ENCODE measurements at places on chromosomes 7 and 10.

- DNase-seq: peak; percentile 70
Measured at GRCh38 chr7:157714166-157715070, 377.6 kb downstream of the DNAJB6 start.

DNA sequence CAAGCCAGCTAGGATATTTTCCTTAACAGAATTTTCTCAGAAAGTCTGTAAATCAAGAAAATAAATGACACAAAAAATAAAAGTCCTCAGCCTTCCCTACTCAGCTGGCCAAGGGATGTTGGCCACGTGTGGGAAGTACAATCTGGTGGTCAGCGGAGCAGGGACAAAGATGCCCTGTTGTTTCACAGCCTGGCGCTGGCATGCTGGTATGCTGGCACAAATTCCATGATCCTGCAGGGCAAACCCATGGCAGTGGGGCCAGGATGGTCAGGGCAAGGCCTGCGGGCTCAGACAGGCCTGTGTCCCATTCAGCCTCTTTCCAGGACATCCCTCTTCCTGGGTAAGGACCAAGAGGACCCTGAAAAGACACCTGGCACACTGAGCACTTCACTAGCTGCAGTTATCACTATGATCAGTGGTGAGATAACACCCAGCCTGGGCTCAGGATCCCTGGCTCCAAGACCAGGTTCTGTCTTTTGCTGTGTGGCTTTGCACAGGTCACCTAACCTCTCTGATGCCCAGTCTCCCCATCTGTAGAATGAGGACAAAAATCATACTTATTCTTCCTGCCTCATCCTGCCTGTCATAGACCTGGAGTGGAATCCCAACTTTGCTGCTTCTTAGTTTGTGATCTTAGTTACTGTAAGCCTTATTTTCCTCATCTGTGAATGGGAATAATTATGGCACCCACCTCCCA is 10.8 kb upstream of the HSPA12A start:
- DNase-seq: no peak

- peak; percentile 87 for DNase-seq
Measured at GRCh38 chr7:75993689-75994387, 557 bp downstream of the TMEM120A start.

DNA sequence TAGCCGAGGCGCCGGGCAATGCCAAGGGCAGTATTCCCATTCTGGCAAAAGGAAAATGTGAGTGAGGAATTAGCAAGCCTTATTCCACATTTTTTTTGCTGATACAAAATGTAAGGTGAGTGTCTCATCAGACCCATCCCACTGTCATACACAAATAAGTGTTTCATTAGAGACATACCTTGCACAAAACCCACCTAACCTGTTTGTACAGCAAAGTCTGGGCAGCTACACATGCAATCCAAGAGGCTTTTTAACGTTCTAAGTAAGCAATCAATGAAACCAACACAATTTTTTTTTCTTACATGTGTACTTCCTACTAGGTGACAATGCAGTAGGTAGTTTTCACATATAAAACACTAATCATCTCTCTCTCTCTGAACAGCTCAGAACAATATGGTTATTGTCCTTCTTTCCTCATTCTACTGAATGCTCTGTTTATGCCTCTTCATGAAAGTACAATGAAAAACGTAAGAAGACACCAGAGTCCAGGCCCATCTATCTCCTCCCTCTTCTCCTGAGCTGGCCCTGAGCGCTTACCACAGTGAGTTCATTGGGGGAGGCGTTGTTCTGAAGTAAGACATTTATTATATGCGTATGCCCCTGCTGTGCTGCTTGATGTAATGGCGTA is 217.2 kb downstream of the ANK3 start:
- DNase-seq: no peak

DNA sequence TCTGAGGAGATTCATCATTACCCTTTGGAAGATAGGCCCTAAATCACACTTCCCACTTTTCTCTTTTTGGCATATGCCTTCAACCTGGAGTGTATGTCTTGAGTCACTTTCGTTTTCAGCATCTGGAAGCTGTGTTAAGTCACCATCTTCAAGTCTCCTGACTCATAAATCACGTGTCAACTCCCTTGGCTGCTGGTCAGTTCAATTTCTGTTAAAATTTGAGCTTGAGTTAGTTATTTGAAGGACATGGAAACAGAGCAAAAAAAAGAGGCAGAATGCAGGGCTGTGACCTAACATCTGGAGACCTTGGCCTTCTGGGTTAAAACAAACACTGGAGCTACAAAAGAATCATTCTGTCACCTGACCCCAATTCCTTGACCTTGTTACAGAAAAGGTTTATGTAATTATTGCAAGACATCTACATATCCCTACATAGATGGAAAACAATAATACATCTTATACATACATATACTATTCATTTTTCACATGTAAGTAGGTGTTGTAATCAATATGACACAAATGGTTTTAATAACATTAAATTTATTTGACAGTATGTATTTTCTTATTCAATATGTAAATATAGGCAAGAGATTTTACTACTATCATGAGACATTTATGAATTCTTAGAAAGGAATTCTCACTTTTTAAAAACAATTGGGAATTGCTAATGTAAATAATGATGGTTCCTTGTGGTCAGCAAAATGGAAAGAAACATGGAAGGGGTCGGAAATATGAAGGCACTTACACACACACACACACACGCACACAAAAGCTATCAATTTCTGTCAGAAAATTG is 169.7 kb upstream of the PHYHIPL start:
- no peak for DNase-seq

DNA sequence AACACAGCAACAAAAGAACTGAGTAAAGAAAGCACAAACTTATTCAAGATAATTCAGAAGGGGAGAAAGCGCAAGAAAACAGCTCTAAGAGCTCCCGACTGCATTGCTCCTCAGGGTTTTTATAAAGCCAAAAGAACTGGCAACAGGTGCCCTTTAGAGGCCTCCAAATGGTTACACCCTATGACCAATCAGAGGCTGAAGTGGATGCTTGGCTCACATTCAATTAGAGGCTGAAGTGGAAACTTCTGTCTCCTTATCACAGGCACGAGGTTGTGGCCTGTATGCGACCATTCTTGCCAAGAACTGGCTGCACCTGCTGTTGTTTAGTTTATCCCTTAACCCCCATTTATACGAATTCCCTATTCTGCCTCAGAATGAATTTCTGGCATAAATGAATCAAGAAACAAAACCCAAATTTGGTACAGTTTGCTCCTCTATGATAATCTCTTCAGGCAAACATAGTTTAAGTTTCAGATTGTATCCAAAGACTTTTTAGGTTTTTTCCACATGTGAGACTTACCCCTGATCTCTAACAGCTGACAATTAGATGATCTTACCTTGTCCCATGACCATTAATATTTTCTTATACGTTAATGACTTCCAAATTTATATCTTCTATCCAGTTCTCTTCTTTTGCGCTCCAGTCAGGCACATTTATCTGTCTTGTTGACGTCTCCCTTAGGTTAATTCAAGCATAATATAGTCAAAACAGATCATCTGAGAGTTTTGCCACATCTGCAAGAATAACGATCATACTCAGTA is 504.8 kb downstream of the NXPH1 start:
- DNase-seq: no peak

DNA sequence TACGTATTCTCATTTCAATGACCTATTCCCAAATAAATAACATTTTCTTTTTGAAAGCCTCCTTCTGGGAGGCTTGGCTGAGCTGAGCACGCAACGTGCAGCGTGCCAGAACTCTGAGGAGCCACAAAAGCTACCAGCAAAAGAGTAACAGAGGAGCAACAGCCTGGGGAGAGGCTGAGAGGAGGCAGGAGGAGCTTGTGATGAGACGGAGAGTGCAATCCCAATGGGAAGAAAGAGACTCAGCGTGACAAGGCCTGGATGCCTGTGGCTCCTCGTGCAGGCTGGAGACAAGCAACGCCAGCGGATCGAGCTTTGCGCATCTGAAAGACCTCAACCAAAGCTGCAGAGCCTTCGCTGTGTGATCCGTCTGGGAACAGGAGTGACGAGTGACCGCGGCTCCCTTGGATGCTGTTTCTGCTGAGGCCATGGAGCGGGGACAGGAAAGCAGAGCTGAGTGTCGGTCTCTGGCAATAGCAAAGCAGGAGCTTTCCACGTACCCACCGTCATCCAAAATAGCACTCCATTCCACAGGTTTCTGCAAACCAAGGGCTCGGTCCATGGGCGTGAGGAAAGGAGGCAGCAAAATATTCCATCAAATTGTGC is 171.7 kb upstream of the PFKP start:
- DNase-seq: no peak

- no peak for DNase-seq
Measured at GRCh38 chr7:155776606-155777005, 35.7 kb downstream of the SHH start.

- no peak for DNase-seq
Measured at GRCh38 chr10:4758256-4758655, 67.8 kb upstream of the AKR1E2 start.

DNA sequence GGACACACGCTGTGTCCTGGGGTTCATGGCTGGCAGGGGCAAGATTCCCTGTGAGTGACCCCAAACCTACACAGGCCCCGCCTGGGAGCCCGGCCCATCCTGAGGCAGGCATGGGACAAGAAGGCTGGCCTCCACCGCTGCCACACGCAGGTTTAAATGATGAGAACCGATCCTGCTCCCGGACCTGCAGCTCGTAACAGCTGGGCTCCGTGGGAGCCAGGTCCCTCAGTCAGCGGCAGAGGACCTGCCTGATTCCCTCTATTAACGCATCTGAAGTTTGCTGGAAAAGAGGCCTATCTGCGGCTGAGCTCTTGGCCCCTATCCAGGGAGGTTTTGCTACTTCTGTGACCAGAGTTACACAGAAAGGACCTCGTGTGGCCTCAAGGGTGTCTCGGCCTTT is 112.3 kb downstream of the VIPR2 start:
- no peak for DNase-seq

DNA sequence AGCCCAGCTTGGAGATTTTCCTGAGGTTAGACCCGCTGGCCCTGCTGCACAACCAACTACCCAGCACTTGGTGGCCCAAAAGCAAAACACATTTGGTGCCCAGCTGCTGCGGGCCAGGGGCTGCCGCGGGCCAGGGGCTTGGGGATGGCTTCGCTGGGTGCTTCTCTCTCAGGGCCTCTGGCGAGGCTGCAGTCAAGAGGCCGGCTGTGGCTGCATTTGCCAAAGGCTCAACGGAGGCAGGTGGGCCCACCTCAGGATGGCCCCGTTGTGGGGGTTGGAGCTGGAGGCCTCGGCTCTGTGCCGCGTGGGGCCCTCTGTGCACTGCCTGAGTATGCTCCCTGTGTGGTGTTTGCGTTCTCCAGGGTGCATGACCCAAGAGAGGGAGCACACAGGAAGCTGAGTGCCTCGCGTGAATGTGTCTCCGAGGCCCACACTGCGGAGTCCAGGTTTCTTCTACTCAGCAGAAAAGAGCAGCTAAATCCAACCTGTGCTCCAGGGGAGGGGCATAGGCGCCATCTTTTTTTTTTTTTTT is 17.5 kb upstream of the UBE3C start:
- DNase-seq: no peak

DNA sequence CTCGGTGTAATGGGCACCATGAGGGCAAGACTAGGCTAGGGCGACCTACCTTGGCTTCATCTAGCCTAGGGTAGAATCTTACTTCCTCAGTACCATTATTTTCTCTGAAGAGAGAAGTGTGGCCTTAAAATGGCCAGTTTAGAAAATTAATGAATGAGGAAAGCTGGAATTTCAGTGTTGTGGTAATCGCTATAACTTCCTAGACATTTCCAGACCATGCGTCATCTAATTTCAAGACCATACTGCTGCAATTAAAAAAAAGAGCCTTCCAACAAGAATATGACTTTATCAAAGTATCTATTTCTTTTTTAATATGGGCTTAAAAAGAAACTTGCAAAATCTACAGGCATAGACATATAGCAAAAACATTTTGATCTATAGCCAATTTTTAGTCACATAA is 68.5 kb downstream of the CPVL start:
- no peak for DNase-seq

GRCh38 chr7:90586091-90586490 is 10.0 kb upstream of the CDK14 start:
- no peak for DNase-seq

- DNase-seq: no peak
Measured at GRCh38 chr10:3963191-3963673, 178.2 kb upstream of the KLF6 start.

- DNase-seq: no peak
Measured at GRCh38 chr7:17269341-17270221, 28.9 kb upstream of the AHR start.

GRCh38 chr10:73552819-73553715 is 38.1 kb downstream of the USP54 start:
- no peak for DNase-seq

Data from aorta (tissue), 5 donors.